ENCODE measurements at places on chromosomes 12 and 14.

DNA sequence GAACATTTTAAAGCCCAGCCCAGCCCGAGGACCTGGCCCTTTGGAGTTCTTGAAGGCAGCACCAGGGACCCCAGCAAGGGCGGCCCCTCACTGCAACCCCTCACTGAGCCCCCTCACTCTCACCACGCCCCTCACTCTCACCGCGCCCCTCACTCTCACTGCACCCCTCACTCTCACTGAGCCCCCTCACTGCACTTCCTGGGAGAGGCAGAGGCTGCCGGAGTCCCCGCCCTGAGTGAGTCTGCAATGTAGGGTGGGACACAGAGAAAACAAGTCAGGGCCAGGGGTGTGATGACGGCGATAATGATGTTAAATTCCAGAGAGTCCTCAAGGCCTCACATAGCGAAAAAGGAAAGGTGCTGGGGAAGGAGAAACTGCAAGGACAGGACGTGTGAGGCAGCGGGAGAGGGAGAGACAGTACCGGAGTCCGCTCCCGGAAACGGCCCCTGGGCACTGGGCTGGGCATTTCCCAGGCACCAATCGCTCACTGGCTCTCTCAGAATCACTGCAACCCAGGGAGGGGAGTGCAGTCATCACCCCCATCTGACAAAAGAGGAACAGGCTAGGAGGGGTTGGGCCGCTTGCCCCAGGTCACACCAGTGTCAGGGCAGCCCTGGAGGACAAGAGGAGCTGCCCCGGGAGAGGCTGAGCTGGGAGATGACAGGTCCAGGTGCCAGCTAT, 24.9 kb downstream of the CCDC88C start:
- DNase-seq, result no peak

DNA sequence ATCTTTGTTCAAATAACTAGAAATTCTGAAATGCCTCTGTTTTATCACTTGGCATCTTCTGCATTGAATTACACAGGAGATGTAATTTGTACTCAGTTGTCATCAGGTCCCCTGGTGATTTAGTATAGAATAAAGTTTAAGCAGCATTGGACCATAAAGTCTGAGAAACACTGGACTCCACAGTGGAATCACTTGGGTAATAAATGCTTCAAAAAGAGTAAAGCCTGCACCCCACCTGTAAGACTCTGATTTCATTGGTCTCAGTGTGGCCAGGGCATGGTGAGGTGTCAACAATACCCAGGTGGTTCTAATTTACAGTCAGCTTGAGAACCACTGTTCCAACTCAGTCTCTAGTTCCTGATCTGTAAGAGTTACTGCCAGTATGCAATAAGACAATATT, 148.9 kb downstream of the ITPR2 start:
- DNase-seq, result no peak

DNA sequence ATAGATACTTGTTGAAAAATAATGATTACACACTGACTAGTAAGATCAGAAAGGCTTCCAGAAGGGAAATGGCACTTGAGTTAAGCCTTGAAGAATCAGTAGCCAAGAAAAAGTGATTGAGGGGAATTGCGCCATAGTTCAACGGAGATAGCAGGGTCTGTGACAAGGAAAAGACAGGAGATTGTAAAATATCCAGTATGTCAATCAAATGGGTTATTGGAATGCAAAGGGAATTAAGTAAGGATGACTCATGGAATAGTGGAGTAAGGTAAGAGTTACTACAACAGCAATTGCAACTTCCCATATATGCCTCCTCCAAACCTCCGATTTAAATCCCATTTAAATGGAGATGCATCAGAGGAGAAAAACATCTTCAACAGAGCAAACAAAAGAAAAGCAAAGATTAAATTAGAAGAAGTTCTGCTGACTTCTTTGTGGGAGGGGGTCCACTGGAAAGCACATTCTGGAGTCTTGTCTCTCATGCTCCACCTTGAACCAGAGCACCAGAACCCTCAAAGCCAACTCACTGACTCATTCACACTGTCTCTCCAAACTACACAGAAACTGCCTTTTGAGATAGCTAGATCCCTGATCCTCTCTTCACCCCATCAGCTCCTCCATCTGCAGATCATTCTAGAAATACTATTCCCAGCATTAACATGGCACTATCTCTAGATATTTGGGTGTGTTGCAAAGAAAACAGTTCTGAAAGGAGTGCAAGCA, 138.2 kb downstream of the NUAK1 start:
- no peak for DNase-seq

- no peak for DNase-seq
These were observed 3.3 kb upstream of the NUDT14 start for GRCh38 chr14:105184461-105184860.

DNA sequence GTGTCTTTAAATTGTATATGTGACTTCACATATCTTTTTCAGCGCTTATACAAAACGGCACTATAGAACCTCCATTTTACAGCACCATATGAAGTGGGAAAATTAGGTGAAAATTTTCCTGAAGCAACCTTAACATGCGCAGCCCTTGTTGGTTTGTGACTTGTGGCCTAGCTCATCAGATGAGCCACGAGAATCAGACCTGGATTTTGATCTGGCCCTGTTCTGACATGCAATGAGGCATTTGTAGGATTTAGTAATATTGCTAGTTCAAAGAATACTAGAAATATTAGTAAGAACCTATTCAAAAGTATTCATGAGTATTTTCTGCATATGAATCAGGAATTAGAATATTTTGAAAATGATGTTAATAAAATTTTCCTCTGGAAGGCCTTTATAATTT, 2.9 kb downstream of the CDKN1B start:
- DNase-seq, result no peak

DNA sequence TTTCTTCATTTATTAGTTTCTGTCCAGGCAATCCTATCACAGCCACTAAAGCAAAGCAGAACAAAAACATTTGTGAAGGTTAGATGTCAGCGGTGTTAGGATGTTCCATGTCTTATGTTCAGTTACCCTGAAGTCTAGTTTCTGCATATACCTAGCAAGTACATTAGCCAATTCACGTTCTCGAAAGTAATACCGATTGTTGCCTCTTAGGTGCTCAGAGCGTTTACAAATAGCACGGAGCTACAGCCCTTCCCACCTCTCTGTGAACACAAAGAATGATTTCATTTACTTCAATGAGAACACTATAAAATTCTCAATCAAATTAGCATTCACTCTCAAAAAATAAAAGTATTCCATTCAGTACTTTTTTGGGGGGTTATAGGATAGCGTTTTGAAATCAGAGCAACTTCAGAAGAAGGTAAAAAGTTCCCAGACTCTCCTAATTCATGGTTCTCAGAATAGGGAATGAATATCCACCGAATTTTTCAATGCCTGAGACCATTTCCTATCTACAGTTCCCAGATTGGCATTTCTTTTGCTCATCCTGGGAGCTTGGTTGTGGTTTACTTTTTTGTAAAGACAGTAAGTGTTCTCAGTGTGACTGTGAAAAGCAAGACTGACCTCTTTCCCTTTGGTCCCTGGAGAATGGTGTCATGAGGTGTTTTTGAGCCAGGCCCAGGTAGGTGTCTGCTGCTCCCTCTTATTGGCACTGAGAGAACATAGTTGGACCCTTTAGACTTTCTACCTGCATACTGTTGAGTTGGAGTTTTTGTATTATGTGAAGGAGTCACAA, 488.0 kb upstream of the RGS6 start:
- no peak for DNase-seq

GRCh38 chr12:124441443-124442194, 125.8 kb downstream of the NCOR2 start:
- DNase-seq, result no peak

- DNase-seq, result no peak
These were observed 26.6 kb downstream of the UBE3B start for GRCh38 chr12:109504068-109504467.
